Activated CD4-positive, alpha-beta T cell treated with anti-CD3 and anti-CD28 coated beads, Interleukin-2, amount 50 U/mL, for 1 hour (primary cell): ENCODE measurements at places on chromosomes 4 and X.

GRCh38 chr4:122695226-122695625, 37.3 kb upstream of the BBS12 start:
- DNase-seq: no peak

GRCh38 chr4:87405211-87405820, 14.3 kb upstream of the HSD17B11 start:
- no peak for DNase-seq

DNA sequence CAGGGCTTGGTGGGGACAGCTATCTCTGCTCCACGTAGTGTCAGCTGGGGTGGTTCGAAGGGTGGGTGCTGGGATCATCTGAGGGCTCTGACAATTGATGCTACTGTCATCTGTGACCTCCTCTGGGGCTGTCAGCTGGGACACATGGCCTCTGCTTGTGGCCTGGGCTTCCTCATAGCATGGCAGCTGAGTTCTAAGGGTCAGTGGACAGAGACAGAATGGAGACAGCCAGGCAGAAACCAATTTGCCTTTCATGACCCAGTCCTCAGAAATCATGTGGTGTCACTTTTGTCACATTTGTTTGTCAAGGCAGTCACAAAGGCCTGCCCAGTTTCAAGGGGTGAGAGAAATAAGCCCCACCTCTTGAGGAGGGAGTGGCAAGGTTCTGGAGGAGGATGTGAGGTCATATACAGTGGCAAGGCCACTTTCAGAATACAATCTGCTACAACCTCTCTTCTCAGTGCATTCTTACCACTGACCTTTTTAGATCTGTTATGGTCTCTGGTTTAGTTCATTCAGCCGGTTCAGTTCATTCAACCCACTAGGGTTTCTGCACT, 103.6 kb upstream of the BCOR start:
- DNase-seq: no peak

DNA sequence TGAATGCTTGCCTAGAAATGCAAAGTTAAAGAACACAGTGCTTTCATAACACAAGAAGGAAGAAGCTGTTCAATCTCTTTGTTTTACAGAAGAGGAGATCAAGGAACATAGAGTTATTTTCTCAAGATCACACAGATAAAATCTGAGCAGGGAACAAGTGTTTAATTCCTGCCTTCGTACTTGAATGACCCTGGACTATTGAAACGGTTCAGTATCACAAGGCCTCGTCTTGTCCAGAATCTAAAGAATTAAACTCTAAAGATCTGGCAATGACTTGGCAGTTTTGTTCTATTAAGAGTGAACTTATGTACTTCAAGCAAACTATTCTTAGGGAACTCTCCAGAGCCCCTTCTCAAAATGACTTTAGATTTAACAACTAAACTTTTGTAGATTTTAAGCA, 97.7 kb downstream of the ANXA5 start:
- no peak for DNase-seq

GRCh38 chr4:181952478-181952877, 290.7 kb upstream of the TENM3 start:
- no peak for DNase-seq

- DNase-seq: no peak
These were observed 42.7 kb downstream of the HPRT1 start for GRCh38 chrX:134502686-134503085.

DNA sequence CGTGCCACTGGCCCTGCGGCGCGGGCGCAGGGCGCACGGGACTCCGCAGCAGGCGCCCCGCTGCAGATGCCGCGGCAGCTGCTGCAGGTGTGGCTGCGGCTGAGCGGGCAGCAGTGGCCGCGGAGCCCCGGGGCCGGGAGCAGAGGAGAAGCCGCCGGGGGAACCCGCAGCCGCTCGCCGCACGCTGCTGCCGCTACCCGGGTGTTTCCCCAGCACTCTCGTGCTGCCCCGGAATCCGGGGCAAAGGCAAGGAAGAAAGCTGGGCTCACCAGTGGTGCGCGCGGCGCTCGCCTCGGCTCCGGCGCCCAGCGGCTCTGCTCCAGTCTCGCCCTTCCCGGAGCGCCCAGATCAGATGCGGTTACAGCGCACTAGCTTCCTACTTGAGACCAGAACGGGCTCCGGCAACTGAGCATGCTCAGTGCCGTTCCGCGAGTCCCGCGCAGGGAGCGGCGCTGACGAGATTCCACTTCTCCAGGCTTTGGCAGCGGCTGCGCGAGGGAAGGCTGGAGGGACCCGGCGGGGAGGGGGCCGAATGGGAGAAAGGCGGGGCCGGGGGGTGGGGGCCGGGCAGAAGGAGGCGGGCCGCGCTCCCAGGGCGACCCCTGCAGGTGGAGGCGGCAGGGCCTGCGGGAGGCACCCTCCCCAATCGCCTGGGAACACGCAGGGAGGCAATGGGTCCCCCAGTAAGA, at the start of gene APBB2:
APBB2 (minus strand) TSS at position 407 of the 689 bp plus-strand sequence. CDS start 181,288 bp downstream, outside the sequence.
- peak; percentile 24 for DNase-seq

DNA sequence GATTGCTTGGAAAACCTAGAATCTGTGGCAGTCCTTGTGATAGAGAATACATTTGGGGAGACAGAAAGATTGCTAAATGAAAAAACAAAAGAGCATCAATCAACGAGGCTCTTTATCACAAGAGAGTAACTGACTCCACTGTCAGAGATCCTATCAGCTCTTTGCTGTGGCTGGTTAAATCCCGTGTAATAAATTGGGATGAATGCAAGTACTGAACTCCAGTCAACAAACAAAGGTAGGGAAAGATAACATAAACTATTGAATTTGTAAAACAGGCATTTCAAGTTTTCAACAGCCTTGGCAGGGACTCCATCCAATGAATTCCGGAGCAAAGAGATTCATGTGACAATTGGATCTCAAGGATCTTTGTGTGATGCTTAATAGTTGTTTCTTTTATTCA, 21.3 kb downstream of the MMRN1 start:
- DNase-seq: no peak

DNA sequence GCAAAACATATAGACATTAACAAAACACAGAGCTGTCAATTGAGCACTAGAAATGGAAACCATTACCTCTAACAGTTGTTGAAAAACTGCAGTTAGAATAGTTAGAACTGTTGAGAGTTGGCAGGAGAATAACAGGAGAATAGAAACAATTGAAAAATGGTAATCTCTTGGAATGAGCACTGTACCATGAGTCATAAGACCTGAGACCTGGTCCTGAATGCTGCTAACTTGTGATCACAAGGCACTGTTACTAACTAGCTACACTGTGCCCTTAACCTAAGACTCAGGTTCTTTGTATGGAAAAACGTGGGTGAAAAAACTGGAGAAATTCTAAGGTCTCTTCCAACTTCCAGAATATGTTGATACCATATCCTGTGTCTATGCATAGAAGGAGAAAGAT, 29.3 kb downstream of the FAM114A1 start:
- no peak for DNase-seq

GRCh38 chr4:986428-986878, 391 bp upstream of the IDUA start:
- DNase-seq: no peak

DNA sequence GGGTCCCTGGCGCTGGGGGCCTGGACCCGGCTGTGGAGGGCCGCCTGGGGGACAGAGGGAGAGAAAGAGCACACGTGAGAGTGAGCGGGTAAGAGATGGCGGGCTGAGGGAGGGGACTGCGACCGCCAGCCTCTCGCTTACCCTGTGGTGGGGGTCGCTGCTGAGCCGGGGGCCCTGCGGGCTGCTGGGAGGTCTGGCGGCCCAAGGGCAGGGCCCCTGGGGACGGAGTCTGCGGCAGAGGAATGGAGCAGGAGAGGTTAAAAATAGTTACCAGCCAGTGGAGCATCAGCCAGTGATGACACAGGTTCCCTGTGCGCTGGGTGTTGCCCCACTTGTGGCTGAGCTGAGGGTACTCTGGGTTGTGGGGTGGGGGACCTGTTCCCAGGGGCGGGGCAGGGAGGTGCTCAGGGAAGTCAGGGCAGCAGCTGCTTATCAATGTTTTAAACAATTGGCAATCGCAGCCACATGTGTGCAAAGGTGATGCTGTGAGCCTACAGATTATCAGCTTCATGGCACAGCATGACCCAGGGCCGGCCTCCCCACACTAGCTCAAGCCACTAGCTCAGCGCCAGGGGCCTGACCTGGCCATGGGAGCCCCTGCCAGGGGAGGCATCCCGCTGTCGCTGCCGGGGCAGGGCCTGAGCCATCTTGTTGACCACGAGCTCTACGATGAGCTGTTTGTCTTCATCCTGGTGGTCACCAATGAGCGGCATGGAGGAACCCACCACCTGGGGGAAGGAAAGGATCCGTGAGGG, 7.5 kb upstream of the TIMP1 start:
- DNase-seq: no peak

DNA sequence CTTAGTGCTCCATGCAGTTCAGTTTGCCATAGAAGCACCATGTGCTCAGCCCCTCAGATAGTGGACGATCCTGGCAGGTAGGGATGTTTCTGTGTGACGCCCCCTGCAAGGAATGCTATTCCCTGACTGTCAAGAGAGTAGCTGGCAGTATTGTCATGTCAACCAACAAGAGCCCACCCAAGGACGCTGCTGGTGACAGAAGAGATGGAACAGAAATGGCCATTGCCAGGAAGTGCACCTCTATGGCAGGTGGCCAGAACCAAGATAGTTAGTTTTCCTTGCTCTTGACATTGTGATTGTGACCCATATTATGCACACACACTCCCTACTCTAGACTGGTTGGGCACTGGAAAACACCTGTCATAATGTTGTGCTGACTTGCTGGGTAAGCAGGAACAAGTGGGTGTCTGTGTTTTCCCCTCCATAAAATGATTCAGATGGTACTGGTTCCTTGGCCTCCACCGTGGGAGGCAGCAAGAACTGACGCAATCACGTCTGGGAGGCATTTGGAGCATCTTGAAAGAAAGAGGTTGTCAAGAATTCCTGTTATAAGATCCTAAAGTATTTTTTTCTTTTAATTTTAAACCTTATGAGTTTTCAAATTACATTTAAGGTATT, 507.9 kb downstream of the MID1IP1 start:
- peak; percentile 43 for DNase-seq

DNA sequence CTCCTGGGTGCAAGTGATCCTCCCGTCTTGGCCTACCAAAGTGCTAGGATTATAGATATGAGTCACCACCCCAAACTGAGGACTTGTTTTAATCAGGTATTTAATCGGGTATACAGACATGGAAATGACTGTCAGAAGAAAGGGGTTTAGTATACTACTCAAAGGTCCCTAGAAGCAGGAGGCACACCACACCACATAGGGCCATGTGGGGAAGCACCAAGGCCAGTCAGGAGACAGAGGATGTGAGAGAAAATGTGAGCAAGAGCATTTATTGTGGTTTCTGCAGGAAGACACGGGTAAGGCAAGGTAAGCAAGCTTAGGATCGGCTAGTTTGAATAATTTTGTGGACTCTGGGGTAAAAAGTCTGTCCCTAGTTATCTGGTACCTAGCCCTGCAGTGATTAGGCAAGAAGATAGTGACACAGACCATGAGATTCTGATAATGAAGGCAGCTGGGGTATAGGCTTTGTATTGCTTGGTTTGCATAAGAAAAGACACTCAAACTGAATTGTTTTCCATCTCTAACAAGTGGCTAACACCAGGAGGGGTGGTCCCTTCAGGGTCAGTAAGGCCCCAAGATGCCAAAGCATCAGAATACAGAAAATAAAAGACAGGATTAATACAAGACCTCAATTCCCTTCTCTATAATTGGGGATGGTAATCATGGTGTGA, 408.8 kb upstream of the F9 start:
- no peak for DNase-seq

GRCh38 chr4:15238720-15239119, 189.1 kb upstream of the C1QTNF7 start:
- DNase-seq: peak; percentile 9

DNA sequence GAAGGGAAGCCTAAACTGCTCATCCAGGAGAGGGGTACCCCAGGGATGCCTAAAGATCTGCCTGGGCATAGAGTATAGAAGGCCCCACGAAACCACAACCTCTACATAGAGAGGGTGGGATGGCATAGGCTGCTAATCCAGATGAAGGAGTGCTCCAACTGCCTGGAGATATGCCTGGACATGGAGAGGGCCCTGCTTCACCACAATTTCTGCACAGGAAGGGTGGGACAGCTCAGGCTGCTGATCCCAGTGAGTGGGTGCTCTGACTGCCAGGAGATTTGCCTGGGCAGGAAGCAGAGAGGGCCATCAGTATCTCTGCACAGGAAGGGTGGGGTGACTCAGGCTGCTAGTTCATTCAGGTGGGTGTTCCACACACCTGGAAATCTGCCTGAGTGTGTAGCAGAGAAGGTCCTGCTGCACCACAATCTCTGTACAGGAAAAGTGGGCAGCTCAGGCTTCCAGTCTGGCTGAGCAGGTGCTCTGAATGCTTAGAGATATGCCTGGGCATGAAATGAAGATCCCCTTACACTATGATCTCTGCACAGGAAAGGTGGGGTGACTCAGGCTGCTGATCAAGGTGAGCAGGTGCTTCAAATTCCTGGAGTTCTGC, 61.1 kb downstream of the ZNF518B start:
- no peak for DNase-seq

DNA sequence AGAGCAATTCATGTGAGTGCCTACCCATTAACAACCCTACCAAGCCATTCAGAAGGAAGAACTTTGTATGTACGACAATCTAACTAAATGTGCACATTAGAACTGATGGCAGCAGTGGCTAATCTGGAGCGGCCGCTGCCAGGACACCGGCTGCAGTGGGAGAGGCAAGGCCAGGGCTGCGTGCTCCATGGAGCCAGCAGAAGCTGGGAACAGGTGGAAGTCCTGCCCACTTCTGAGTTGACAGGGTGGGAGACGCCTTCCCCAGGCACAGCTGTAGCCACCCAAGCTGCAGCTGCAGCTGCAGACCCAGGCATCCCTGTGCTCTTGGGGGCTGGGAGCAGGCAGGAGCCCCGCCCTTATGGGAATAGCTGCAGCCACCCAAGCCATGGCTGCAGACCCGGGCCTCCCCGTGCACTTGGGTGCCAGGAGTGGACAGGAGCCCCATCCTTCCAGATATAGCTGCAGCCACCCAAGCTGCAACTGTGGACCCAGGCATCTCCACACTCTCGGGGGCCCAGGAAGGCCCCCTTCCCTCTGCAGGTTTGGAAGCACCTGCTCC, 79.1 kb upstream of the DDX60 start:
- no peak for DNase-seq

GRCh38 chrX:70033348-70034051, 16.2 kb downstream of the AWAT2 start:
- DNase-seq: peak; percentile 11
